ENCODE measurements at places on chromosomes 4 and X. TPM values are rescaled to one million over a fixed set of nuclear protein-coding genes. Genes with fewer than 3 reads are reported as not detected.

- H3K36me3 ChIP-seq: peaks cover 16% of the 10 kb centered on the region
- H3K27me3 ChIP-seq: no peaks in the 10 kb centered on the region
- no peak for DNase-seq
- no peak overlapping the region for H3K4me3 ChIP-seq
- peaks cover 3% of the 10 kb centered on the region for H3K4me1 ChIP-seq
Measured at GRCh38 chr4:6848717-6849305, 60.8 kb upstream of the TBC1D14 start.

DNA sequence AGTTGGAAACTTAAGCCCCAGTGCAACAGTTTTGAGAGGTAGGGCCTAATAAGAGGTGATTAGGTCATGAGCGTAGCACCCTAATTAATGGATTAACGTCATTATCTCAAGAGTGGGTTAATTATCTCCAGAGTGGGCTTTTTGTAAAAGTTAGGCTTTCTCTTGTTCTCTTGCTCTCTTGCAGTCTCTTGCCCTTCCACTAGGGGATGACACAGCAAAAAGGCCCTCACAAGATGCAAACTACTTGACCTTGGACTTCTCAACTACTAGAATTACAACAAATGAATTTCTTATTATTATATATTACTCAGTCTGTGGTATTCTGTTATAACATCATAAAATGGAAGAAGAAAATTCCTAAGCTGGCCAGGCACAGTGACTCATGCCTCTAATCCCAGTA, 22.1 kb upstream of the NDST3 start:
- peaks cover 3% of the 10 kb centered on the region for H3K27me3 ChIP-seq
- H3K27ac ChIP-seq: no peak overlapping the region
- no peak for DNase-seq
- no peaks in the 10 kb centered on the region for H3K36me3 ChIP-seq

DNA sequence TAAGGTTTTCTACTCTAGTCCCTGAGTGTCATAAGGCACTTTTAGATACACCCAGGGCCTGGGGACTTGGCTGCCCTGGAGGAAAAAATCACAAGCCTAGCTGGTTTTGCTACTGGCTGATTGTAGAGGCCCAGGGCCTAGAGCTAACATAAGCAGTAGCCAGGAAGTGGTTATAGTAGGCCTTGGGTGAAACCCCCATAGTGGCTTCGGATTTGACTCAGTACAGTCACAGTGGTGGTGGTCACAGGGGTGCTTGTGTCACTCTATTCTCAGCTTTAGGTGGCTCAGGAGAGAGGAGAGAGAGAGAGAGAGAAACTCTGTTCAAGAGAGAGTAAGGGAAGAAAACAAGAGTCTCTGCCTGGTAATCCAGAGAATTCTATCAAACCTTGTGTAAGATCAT, 194.5 kb upstream of the EDA2R start:
- no peak overlapping the region for H3K4me3 ChIP-seq
- H3K27me3 ChIP-seq: no peaks in the 10 kb centered on the region
- no peaks in the 10 kb centered on the region for H3K4me1 ChIP-seq
- DNase-seq: no peak

GRCh38 chrX:15158736-15159406, 111.0 kb downstream of the ASB9 start:
- H3K27me3 ChIP-seq: peaks cover 5% of the 10 kb centered on the region
- H3K36me3 ChIP-seq: no peaks in the 10 kb centered on the region
- H3K27ac ChIP-seq: no peak overlapping the region
- no peaks in the 10 kb centered on the region for H3K4me1 ChIP-seq
- H3K4me3 ChIP-seq: no peak overlapping the region

- H3K4me1 ChIP-seq: peaks cover 4% of the 10 kb centered on the region
- no peak overlapping the region for H3K27ac ChIP-seq
- H3K36me3 ChIP-seq: no peaks in the 10 kb centered on the region
Measured at GRCh38 chr4:125131891-125132680, 182.7 kb upstream of the FAT4 start.

DNA sequence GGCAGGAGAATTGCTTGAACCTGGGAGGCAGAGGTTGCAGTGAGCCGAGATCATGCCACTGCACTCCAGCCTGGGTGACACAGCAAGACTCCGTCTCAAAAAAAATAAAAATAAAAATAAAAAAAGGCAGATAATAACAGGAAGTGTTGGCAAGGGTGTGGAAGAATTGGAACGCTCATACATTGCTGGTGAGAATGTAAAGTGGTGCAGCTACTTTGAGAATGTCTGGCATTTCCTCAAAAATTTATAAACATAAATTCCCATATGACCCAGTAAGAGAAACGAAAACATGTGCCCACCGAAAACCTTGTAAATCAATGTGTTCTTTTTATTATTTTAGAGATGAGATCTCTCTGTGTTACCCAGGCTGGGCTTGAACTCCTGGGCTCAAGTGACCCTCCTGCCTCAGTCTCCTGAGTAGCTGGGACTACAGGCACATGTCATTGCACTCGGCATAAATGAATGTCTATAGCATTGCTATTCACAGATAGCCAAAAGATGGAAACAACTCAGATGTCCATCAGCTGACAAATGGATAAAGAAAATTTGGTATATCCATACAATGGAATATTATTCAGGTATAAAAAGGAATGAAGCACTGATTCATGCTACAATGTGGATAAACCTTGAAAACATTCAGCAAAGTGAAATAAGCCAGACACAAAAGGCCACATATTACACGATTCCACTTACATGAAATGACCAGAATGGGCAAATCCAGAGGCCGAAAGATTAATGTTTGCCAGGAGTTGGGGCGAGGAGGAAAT, 63.7 kb upstream of the PLAC1 start:
- no peak overlapping the region for H3K4me3 ChIP-seq
- H3K27ac ChIP-seq: no peak overlapping the region
- peaks cover 12% of the 10 kb centered on the region for H3K4me1 ChIP-seq
- no peaks in the 10 kb centered on the region for H3K27me3 ChIP-seq

GRCh38 chr4:142567199-142567598, 278.9 kb downstream of the INPP4B start:
- H3K27me3 ChIP-seq: no peaks in the 10 kb centered on the region
- no peak for DNase-seq
- H3K27ac ChIP-seq: peak overlapping the region; percentile 24

GRCh38 chrX:16870862-16871815, 977 bp upstream of the RBBP7 start:
- DNase-seq: no peak
- peaks cover 5% of the 10 kb centered on the region for H3K27me3 ChIP-seq
- H3K27ac ChIP-seq: peak overlapping the region; percentile 94
- peak overlapping the region; percentile 76 for H3K4me3 ChIP-seq
- H3K4me1 ChIP-seq: peaks cover 39% of the 10 kb centered on the region

GRCh38 chr4:6984612-6985425, 58.4 kb upstream of the TADA2B start:
- H3K4me3 ChIP-seq: peak overlapping the region; percentile 40
- no peaks in the 10 kb centered on the region for H3K36me3 ChIP-seq
- H3K4me1 ChIP-seq: peaks cover 44% of the 10 kb centered on the region
- DNase-seq: no peak
- H3K27ac ChIP-seq: peak overlapping the region; percentile 32
- no peaks in the 10 kb centered on the region for H3K27me3 ChIP-seq

DNA sequence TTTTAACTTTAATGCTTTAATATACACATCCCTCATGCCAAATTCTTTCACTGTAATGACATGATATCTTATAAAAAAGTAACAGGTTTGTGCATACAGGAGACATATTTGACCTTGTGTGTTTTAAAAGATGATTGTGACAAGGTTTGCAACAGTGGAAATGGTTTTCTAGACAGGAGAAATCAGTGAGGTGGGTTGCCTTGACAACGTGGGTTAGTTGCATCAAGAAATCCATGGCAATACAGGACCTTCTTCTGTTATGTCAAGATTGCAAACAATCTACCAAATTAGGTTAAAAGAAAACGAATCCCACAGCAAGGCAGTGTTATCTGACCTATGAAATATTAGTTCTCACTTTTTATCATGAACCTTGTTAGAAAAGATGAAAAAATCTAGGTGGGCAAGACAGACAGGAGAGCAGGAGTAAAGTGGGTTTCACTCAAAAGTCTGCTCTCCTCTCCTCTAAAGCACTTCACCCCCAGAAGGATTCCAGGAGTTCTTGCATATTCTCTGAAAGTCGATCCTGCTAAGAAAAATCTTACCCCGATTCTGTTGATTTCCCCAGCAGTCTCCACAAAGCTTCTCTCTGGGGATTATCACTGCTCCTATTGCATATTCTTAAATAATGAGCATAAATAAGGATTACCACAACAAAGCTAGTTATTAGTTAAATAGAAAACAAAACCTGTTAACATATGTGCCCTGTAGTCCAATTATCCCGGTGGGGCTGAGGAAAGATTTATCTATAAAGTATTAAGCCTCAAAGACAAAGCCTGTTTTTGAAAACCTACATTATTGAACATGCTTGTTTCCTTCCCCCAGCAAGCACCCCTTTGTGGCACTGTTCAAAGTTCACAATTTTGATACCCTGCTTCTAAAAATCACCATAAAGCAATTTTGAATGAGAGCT, 71.0 kb downstream of the TMA16 start:
- H3K27ac ChIP-seq: no peak overlapping the region
- peaks cover 2% of the 10 kb centered on the region for H3K36me3 ChIP-seq
- DNase-seq: no peak
- no peak overlapping the region for H3K4me3 ChIP-seq
- no peaks in the 10 kb centered on the region for H3K4me1 ChIP-seq

DNA sequence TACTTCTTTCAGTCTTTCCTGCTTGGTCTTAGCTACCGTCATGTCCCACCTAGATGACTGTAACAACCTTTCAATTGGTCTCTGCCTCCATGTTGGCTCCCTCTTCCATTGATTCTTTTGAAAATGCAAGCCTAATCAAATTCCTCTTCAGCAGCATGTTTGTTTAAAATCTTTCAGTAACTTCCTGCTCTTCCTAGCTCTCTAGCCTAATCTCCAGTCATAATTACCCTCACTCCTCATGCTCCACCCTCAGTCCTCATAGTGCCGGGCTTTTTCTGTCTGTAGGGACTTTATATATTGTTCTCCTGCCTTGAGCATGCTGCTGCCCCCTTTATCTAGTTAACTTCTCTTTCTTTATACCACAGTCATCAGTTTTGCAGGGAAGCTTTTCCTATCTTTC, 12.1 kb downstream of the SNX25 start:
- H3K4me3 ChIP-seq: no peak overlapping the region
- DNase-seq: no peak
- H3K36me3 ChIP-seq: no peaks in the 10 kb centered on the region

- DNase-seq: no peak
- H3K27ac ChIP-seq: no peak overlapping the region
- peaks cover 11% of the 10 kb centered on the region for H3K4me1 ChIP-seq
- no peak overlapping the region for H3K4me3 ChIP-seq
- H3K36me3 ChIP-seq: peaks cover 13% of the 10 kb centered on the region
Measured at GRCh38 chrX:119407681-119408080, 8.5 kb downstream of the SLC25A43 start.

DNA sequence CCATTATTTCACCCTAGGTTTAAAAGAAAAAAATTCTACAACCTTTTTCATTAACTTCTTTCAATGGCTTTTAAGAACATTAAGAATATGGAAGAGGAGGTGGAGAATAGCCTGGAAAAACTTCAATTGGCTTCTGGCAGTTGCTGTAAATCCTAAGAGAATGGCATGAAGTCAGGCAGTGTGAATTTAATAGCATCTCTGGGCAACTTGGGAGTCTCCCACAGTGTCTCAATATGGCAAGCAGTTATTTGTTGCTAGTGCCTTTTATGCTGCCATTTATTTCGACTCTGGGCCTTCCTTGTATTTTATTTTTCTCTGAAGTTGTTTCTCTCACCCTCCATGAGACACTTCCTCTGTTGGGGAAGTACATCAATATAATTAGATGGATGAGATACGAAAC, 322.1 kb downstream of the CBLL2 start:
- peaks cover 2% of the 10 kb centered on the region for H3K36me3 ChIP-seq
- peaks cover 6% of the 10 kb centered on the region for H3K27me3 ChIP-seq
- DNase-seq: no peak

DNA sequence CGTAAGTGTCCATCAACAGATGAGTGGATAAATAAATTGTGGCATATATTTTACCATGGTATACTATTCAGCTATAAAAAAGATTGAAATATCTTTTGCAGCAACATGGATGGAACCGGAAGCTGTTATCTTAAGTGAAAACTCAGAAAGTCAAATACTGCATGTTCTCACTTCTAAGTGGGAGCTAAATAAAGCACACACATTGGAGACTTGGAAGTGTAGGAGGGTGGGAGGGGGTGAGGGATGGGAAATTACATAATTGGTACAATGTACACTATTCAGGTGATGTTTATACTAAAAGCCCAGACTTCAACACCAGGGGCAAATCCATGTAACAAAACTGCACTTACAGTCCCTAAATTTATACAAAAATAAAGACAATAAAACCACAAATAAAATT, 72.6 kb upstream of the SPRY1 start:
- H3K36me3 ChIP-seq: peaks cover 14% of the 10 kb centered on the region
- no peak for DNase-seq
- H3K4me1 ChIP-seq: peaks cover 15% of the 10 kb centered on the region
- H3K4me3 ChIP-seq: no peak overlapping the region

DNA sequence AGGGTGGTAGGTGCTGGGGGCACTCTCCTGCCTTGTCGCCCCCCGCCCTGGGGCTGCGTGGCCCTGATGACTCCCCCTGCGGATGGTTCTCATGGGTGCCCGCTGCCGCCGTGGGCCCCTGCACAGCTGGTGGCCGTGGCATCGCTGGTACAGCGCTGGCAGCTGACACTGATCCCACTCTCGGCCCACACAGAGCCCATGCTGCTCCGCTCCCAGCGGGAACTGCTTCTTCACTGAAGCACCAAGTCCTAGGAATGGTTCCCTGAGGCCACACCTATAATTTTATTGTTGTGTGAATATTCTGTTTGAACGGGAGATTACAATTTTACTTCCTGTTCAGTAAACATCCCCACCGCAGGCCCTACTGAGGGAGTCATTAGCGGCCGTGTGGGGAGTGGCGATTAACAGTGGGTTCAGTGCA, 138.6 kb upstream of the NKX1-1 start:
- H3K27ac ChIP-seq: no peak overlapping the region
- no peaks in the 10 kb centered on the region for H3K36me3 ChIP-seq
- peaks cover 10% of the 10 kb centered on the region for H3K27me3 ChIP-seq
- H3K4me1 ChIP-seq: peaks cover 16% of the 10 kb centered on the region
- no peak overlapping the region for H3K4me3 ChIP-seq

GRCh38 chr4:57190601-57191481, 80.7 kb upstream of the IGFBP7 start:
- H3K27me3 ChIP-seq: no peaks in the 10 kb centered on the region
- no peak overlapping the region for H3K27ac ChIP-seq
- H3K4me1 ChIP-seq: peaks cover 17% of the 10 kb centered on the region
- peaks cover 3% of the 10 kb centered on the region for H3K36me3 ChIP-seq
- DNase-seq: no peak

DNA sequence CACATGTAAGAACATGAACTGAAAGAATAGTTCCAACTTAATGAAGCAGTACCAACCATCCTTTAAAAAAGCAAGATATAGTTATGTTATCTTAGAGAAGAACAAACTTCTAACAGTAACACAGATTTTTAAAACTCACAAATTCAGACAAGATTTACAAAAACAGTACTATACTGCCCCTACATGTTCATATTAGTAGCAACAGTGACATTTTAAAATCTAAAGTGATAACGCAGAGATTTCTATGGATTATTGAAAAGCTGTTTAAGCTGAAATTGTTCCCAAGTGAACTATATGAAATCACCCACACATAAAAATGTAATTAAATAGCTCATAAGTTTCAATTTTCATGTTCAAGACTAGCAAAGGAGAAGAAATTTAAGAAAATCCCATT, 166.0 kb downstream of the FBXW7 start:
- H3K4me3 ChIP-seq: no peak overlapping the region
- H3K27me3 ChIP-seq: no peaks in the 10 kb centered on the region
- H3K27ac ChIP-seq: no peak overlapping the region
- no peak for DNase-seq
- peaks cover 4% of the 10 kb centered on the region for H3K36me3 ChIP-seq
- H3K4me1 ChIP-seq: peaks cover 6% of the 10 kb centered on the region

Gene DKK2
- total RNA-seq: 107 TPM

Gene TEX13D
- not detected for total RNA-seq

Gene XK
- 0.07 TPM for total RNA-seq
